Activated CD4-positive, alpha-beta T cell treated with anti-CD3 and anti-CD28 coated beads for 1 hour (primary cell): ENCODE measurements at places on chromosomes 3 and 15.
A peak's percentile ranks its signal among the peaks of the same experiment; 100 is the strongest.

DNA sequence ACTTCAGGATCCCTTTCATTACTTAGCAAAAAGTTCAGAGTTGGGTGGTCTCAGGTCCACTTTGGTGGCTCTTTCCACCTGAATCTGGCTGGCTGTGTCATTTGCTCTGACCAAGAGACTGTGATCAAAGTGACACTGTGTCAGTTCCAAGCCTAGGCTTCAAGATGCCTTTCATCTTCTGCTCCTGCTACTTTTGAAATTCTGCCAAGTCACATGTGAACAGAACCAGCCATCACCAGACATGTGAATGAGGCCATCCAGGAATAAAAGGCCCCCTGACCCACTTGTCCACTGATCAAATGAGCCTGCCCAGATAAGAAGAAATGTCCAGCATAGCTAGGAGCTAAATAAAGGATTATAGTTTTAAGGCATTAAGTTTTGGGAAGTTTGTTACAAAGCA is 132.2 kb downstream of the OSBPL10 start:
- no peak for DNase-seq

DNA sequence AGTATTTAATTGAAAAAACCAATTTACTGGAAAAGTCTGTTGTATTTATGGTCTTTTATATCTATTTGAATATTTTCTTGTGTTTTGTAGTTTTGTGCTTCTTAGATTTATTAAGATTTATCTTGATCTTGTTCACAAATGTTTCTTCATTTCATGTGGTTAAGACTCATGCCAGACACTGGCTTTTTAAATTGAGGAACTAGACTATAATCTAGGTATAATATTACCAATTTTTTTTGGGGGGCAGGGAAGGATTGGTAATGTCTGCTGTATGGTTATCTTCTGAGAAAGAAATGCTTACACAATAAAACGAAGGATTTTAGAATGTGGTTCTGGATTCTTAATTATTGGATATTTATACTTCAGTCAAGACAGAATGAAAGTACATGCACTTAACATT is 24.9 kb downstream of the AP4E1 start:
- no peak for DNase-seq

- DNase-seq, result no peak
Observed at GRCh38 chr3:134860141-134860540, 65.1 kb downstream of the EPHB1 start.

DNA sequence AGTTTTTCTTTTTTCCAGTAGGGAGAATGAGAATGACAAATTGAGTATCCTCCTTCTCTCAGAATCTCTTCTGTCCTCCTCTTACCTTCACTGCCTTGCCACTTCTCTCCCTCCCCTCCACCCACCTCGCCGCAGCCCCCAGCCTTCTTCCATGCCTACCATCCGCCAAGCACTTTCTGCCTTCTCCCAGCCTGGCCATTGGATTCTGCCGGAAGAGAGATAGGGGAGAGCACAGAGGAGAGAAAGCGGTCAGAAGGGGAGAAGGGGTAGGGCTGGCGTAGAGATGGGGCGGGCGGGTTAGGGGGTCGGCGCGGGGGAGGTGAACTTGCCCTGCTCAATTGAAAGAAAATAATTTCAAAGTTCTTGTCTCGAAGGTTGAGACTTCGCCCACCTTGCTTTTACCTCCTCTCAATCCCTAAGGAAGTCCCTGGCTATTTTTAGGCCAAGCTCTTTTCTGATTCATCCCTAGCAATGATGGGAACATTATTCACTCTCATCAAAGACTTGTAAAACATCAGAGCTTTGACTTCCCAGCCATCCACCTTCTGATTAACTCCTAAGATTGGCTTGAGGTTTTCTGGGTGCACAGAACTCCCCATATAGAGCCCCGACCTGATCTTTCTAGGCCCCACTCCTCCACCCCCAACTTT is 811 bp downstream of the C3orf52 start:
- no peak for DNase-seq

GRCh38 chr3:16897254-16897926 is 12.6 kb downstream of the PLCL2 start:
- no peak for DNase-seq

DNA sequence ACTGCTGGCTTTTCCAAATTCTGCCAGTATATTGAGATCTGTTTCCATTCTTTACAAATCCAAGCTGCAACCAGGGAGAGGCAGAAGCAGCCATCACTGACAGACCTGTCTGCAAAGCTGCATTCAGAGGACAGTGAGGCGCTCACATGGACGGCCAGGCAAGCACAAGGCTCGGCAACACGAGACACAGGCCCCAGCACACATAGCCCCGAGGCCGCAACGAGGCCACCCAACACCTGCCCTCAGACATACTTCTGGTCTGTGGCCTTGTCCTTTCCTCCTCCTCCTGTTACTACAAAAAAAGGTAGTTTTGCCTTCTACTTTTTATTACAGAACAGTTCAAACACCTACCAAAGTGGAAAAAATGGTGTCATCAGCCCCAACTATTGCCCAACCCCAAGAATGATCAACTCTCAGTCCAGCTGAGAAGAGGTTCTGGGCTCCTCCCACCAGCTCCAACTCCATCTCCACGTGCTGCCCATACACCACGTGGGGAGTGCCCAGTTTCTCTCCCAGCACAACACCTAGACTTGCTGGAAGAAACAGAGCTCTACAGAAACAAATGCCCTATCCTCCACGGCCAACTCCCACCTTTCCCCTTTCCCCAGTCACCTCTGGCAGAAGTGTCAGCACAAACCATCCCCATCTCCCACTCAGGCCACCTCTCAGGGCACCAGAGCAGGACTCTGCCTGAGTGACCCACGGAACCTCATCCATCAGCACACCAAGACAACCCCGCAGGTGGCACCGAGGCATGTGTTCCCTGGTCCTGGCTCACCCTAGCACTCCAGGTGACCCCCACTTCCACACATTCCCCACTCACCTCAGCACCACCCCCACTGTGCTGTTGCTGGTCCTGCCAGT is 7.4 kb downstream of the ZXDC start:
- DNase-seq, result no peak

DNA sequence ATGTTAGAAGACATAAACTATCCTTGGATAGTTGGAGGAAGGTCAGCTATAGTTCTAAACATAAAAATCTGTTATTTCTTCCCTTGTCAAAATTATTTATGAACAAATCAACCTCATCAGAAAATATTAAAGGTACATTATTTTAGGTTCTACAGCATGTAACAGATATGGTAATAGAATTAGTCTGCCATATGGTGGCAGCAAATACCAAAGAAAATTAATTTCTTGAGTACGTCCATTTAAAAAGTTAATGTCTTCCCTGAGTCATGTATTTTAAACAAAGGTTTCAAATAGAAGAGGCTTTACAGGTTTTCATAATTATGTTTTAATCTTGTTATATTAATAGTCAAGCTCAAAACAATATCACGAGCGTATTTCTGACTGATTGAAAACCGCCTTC is 17.9 kb upstream of the ANKRD28 start:
- DNase-seq, result no peak

- DNase-seq, result no peak
Observed at GRCh38 chr3:155158346-155159037, 78.4 kb downstream of the MME start.

- no peak for DNase-seq
Observed at GRCh38 chr3:181696626-181697230, 15.0 kb upstream of the SOX2 start.

GRCh38 chr15:37900326-37901221 is 33.9 kb upstream of the TMCO5A start:
- no peak for DNase-seq

DNA sequence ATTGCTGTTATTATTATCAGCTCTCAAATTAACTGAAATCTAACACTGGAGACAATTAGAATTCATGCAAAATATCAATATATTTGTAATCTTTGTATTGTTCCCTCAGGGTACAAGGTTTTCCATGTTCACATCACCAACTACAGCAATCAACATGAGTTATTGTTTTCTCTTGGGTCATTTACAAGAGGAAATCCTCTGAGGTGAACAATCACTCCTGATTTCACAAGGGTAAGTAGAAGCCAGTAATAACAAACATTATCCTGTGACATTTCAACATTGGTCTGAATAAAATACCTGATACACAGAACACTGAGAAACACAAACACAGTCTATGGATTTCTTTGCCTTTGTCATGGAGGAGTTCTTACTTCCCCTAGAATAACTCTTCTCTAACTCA is 174.0 kb downstream of the SUCNR1 start:
- no peak for DNase-seq

DNA sequence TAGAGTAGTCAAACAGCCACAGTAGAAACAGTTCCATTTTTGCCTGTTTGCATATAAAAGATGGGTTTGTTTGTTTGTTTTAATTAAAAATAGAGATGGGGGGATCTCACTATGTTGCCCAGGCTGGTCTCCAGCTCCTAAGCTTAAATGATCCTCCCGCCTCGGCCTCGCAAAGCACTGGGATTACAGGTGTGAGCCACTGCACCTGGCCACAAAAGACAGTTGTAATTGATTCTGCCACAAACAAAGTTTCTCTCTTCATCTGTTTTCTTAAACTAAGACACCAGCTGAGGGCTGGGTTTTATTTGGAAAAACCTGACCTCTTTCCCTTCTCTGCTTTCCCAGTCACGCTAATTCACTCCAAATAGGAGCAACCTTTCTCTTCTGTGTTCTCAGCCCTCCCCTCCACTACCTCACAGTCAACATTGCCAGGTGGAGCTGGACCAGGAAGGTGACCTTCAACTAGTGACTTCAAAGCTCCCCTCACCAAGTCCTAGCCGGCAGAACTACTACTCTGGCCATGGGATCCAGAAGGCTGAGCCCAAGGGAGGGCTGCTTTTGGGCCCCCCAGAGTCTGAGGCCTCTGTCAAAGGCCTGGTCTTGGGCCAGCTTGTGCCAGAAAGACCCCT is 1.5 kb upstream of the IDH2 start:
- no peak for DNase-seq

DNA sequence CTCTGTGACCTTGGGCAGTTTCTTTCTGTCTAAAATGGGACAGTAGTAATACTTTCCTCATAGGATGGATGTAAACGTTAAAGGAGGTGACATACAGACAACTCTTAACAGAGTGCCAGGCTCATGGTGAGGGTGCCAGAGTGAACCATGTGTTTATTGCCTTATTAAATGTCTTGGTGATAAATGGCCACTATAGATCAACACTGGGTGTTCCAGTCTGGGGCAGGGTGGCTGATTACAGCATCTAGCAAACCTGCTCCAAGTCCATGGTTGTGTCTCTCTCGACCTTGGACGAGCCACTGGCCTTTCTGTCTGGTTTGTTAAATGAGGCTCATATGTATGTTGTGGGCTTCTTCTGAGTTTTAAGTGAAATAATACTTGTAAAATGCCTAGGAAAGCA is 75.1 kb downstream of the TRAK1 start:
- DNase-seq, result no peak

DNA sequence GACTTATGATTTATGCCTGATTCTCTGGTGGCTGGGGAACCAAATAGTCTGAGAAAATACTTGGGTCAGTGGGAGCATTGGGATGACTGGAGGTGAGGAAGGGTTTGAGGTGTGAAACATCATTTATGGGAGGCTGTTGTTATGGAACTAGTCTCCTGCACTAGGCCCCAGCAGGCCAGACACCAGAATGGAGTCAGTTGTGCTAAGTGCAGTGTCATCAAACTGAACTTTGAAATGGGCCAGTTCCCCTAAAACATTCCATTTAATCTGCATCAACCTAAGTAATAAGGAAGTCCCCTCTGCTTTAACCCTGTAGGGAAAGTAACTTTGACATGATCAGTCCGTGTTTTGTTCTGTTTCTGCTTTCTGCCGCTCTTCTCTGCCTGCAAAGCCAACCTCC is 44.9 kb upstream of the KLHL25 start:
- DNase-seq, result no peak

DNA sequence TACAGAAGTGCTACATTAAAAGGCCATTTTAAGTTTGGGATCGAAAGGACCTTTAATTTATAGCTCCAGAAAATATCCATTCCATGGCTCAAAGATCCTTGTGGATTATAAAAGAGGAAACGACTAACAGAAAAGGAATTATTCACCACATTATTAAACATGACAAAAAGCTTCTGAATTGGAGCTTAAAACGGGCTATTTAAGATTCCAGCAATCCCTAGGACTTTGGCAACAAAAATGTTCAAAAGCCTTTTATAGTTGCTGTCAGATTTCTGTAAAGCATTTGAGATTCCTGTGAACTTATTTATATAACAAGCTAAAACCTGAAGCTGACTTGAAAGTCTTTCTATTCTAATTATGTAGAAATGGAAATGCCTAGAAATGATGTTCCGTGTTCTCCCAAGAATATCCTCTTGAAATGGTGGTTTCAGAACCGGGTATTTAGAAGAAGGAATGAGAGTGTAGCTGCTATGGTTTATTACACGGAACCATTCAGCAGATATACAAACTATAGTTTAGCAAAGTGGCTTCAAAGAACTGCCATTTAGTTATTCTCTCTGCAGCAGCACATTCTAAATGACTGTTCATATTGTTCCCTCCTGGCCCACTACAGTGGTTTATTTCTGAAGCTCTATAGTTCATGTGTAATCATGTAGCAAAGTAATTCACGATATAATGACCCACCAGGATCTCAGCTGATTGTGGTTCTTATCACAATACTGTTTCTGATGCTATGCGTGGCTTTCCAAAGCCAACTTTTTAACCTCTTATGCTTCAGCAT is 961.7 kb downstream of the FHIT start:
- DNase-seq, result no peak

DNA sequence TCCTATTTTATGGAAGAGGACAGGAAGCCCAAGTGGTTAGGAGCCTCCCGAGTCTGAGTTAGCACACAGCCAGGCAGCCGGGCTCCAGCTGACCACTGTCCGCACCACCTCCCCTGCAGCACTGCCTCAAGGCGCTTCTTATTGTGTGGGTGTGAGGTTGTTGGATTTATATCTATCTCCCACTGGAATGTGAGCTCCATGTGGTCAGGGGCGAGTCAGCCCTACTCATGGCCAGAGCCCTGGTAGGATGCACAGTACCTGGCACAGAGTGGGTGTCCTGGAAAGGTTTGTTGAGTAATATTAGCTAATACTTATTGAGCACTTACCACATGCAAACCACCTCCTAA is 9.7 kb upstream of the FBLN2 start:
- no peak for DNase-seq

GRCh38 chr3:58711871-58712270 is 45.3 kb upstream of the FAM3D start:
- no peak for DNase-seq

DNA sequence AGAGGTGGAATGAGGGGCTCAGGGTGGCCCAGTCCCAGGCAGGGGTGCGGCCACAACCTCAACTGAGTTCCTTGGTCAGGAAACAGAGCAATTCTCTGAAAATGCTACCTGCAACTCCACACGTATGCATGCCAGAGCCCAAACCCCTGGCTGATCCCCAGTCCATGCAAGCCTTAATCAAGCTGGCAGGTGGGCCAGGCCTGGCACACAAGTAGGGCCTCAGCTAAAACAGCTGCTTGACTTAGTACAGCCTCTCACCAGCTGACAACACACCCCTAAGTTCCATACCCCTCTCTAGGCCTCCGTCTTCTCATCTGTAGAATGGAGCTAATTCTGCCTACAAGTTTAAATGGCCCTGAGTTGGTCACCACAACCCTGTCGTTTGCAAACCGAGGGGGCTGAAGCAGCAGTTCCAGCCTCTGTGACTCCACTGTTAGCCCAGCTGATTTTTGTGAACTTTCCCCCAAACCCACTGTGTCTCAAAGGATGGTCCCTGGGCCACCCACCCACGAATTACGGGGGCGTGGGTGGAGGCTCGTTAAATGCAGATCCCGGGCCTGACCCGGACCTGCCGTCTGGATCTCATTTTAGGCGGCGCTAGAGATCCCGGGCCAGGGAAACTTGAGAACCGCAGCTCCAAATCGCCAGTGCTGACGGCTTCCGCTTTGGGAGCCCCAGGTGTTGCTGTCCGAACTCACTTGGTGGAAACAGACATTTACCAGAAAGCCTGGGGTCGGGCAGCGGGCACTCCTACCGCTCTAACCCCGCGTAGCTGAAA is 927 bp downstream of the CHDH start:
- no peak for DNase-seq

GRCh38 chr3:141876891-141877621 is 613 bp downstream of the ATP1B3 start:
- DNase-seq, result peak; percentile 58
